Activated T-helper 2 cell treated with anti-CD3 and anti-CD28 coated beads, Interferon-gamma antibody, Interleukin-2, Interleukin-4, amounts not matched to agents 10 μg/mL and 5 μg/mL and 100 μg/mL, durations not matched to agents 14 hours and 24 hours and 36 hours (primary cell): ENCODE measurements at places on chromosomes 3 and 15. TPM values are rescaled to one million over a fixed set of nuclear protein-coding genes. Genes with fewer than 3 reads are reported as not detected.

DNA sequence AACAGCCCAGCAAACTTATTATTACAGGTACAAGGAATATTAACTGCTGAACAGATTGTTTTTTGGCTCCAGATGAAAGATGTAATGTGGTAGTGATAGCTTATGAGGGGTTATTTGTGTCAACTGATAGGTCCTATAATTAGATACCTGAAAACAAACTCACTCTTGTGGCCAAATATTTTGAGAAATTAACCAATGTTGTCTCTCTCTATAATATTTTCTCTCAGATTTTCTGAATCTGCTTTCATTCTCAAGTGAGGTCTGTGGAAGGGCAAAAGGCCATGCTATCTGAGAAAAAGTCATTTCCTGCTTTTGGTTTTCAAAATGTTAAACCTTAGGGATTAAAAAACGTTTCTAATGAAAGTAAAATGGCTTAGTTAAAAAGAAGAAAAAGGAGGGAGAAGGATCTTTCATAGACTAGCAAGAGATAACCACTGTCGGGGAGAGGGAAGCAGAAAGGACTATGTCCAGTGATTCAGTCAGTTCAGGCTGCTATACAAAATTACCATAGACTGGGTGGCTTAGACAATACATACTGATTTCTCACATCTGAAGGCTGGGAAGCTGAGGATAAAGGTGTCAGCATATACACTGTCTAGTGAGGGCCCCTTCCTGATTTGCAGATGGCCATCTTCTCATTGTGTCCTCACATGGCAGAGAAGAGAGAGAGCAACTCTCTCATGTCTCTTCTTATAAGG is 277.5 kb upstream of the P2RY1 start:
- no peak for DNase-seq

Gene STRA6
- total RNA-seq, result not detected in 2 replicates

DNA sequence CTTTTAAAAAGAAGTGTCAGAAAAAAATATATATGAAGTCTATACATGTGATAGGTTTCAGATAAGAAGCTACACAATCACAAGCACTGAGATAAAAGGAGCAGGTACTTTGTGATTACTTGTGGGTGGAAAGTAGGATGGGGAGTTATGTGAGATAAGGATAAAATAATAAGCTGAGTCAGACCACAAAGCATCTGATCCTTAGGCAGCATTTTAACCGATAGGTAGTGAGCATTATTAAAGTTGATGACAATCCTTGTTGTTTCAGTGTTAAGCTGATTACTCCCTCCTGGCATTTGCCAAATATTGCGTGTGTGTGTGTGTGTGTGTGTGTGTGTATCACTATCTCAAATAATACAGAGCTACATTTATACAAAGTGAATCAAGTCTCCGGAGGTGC is 483.1 kb downstream of the NAALADL2 start:
- DNase-seq, result no peak

GRCh38 chr3:99711351-99711750 is 73.0 kb downstream of the COL8A1 start:
- DNase-seq, result no peak

DNA sequence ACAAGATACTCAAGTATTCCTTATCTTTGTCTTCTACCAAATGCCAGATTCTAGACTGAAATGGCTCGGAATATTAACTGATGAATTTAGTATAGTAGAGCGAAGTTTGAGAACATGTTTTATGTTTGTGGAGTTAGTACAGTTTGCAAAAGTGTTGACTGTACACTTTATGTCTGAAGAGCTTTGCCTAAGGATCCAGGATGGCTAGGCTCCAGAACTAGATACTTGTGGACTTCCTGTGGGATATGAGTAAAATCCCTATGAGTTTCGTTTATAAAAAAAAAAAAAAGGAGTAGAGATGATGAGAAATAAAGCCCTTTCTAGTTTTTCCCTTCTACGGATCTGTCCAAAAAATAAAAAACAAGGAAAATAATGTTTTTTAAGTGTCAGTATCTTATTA is 96.7 kb downstream of the TP63 start:
- DNase-seq, result no peak

- DNase-seq, result no peak
These were observed 83.9 kb downstream of the FSIP1 start for GRCh38 chr15:39698444-39699390.

Gene CSK
- total RNA-seq, result 261 and 266 TPM in 2 replicates

DNA sequence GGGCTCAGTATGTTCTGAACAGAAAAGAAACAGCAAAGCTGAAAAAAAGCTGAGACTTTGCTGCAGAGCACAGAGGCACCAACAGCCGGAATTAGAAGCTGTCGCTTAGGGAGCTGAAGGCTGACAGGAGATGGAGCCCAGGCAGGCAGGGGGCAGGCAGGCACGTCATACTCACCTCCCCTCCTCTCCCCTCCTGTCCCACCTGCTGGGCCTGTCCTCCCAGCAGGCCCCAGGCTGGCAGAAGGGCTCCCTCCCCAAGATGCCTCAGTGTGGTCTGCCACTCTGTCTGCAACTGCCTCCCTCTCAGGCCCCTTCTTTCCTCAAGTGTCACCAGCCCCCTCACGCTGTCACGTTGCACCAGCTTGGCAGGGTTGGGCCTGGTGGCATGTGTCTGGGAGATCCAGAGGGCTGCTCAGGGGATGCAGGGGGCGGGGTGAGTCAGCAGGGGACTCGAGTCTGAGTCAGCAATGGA is 3.2 kb upstream of the ANKRD63 start:
- no peak for DNase-seq

Gene LTK
- 0.18 and 0.25 TPM in 2 replicates for total RNA-seq

- DNase-seq, result no peak
These were observed 33.7 kb downstream of the RTP4 start for GRCh38 chr3:187401856-187402255.

DNA sequence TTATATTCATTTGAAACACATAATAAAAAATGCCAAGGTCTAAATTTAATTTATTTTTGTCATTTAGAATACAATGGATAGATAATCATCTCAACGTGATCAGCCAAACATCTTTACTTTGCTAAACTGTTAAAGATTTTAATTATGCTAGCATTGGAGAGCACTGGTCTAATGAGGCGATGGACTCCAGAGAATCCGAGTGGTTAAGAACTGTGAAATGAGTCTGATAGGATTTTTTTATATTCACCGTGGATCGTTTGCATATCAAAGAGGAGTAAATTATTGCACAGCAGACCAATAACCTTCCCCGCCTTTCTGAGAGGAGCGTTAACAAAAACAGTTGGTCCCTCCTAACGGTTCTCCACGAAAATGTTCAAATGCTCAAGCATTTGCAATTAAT is 540.8 kb downstream of the FOXP1 start:
- DNase-seq, result no peak

DNA sequence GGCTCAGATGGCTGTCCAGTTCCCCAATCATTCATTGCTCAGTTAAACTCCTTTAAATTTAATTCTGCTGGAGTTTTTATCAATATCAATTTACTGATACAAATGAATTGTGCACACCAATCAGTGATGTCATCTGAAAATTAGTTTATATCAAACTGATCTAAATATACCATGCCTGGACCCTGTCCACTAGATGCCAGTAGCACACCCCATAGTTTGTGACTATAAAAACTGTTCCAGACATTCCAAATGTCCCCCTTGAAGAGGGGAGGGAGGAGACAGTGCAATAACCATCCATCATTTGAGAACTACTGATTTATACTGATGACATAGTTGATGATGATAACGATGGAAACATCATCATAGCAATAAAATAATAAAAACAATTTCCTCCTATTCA is 232.1 kb downstream of the MAGI1 start:
- no peak for DNase-seq

Gene GNAT1
- not detected in 2 replicates for total RNA-seq

DNA sequence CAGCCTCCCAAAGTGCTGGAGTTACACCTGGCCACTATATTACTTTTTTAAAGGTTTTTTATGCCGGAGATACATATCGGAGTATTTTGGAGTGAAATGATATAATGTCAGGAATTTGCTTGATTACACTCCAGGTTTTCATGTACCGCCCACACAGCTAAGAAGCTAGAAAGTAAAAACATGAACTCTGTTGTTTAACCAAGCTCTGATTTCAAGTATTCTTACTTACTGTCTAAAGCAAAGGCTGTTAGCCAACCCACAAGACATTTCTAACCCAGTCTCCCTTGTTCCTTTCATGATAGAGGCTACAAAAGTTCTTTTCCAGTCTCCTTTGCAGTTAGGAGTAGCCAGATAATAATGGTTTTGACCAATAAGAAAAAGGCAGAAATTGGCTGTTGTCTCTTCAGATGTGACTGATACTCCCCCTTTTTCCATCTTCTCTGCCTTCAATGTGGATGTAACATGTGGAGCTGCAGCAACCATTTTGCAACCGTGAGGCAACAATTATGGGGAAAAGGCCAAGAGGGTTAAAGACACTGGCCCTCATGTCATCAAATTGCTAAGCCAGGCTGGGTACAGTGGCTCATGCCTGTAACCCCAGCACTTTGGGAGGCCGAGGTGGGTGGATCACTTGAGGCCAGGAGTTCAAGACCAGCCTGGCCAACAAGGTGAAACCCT is 6.1 kb upstream of the CP start:
- DNase-seq, result no peak

- no peak for DNase-seq
These were observed 24.1 kb downstream of the MAGI1 start for GRCh38 chr3:66014651-66015050.

GRCh38 chr15:95327661-95328060 is 1002.8 kb upstream of the NR2F2 start:
- no peak for DNase-seq

DNA sequence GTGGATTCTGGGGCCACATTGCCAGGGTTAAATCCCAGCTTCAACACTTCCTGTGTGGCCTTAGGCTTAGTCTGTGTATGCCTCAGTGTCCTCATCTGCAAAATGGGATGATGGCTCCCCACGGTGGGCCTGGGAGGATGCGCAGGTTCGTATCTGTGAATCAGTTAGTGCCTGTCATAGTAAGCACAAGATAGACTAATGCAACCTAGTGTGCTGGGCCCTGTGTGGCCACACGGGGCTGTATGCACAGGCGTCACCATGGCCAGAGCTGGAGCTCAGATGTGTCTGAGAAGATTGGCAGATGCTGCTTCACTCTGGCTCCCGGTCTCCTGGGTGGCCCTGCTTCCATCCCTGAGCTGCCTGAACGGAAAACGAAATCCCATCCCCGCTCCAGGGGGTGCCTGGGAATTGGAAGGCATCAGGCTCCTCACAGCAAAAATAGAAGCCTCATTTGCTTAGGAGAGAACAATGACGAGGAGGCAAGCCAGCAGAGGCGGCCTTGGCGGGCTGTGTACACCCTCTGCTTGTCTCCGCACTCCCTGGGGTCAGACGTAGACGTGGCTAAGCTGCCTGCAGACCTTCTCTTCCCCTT is 103.6 kb downstream of the APBA2 start:
- no peak for DNase-seq

GRCh38 chr15:89489376-89489775 is 7.0 kb downstream of the RHCG start:
- no peak for DNase-seq

DNA sequence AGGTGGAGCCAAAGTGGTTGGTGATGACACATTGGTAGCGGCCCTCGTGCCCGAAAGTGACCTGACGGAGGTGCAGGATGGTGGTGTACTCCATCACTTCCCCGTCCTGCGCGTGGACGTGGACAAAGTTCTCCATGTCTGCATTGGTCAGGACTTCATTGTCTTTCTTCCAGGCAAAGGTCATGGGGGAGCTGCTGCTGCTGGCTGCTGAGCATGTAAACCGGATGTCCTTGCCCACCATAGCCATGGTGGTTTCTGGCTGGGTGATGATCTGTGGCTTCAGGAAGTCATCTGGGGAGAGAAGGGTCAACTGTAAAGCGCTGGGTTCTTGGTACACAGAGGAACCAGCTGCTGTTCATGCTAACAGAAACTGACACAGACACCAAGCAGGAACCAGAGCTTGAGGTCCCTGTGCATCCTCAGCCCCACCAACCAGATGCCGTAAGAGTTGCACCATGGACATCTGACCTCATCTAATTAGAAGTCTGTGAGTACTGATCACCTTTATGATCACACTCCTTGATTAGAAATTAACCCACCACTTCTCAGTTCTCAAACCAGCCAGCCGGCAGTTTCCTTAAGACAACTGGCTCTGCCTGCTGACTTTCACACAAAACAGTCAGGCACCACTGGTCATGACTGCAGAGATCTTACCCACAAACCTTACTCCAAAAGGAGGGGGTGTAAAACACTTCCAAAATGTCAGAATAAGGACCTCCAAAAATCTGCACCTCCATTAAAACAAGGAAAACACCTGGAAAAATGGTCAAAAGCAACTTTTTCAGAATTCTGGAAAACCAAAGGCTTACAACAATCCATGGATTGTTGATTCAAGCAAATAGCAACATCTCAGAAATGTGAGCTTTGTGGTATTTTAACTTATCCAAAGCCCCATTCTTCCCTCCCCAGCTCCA is 114.6 kb downstream of the LRIG1 start:
- DNase-seq, result no peak

Gene SPRED1
- total RNA-seq, result 0.14 and 0.46 TPM in 2 replicates

DNA sequence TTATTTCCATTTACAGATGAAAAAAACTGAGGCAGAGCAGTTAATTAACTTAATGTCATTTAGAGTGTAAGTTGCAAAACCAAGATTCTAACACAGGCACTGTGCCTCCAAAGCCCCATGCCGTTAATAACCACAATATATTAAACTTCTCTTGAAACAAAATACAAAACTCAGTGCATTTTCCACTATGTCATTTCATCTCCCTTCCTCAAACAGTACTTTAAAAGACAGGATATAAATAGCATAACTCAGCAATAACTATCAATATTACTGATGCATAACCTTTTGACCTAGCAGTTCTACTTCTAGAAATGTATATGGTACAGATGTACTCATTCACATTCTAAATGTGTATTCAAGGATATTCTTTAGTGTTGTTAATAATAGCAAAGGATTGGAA is 5.1 kb upstream of the TASOR start:
- no peak for DNase-seq

DNA sequence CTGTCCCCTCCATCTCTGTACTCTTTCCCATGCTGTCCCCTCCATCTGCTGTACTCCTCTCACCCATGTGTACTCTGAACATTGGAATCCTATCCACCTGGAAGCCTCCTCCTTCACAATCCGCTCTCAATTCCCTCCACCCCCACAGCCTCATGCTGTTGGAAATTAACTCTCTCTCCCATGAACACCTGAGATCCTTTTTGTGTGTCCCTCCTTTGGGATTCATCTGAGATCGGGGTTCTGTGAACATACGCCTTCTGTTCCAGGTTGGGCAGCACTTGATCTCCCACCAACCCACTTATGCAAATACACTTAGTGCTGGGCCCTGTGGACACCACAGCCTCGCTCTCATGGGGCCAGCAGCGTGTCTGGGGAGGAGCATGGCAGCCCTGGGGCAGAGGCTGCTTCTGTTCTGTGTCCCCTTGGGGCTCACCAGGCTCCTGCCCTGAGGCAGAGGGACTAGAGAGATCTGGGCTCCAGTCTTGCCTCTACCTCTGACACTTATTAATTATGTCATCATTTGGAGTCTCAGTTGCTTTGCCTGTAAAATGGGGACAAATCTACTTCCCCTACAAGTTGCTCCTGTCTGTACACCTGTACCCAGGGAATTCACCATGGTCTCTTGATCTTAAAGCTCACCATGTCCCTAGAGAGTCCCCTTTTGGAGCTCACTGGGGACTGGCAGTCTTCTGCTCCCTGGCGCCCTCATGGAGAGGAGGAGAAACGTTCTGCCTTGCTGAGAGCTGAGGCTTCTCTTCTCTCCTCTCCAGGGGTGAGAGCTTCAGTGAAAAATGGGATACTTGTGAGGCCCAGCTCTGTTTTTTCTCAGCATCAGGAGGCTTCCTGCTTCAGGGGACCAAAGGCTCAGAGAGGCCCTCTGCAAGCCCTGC is 42.7 kb downstream of the ITGA11 start:
- no peak for DNase-seq

Gene NEK10
- 0.80 and 0.84 TPM in 2 replicates for total RNA-seq

Gene COL6A5
- total RNA-seq, result not detected in 2 replicates
